Activated T-helper 9 cell treated with anti-CD3 and anti-CD28 coated beads, Interleukin-2, amount 50 U/mL, for 16 hours (primary cell): ENCODE measurements at places on chromosomes 2 and 18.

GRCh38 chr2:174575124-174575776, 22.4 kb downstream of the WIPF1 start:
- DNase-seq = no peak

GRCh38 chr2:222743251-222743812, 71.9 kb downstream of the MOGAT1 start:
- no peak for DNase-seq

- DNase-seq = no peak
These were observed 556.9 kb upstream of the SETBP1 start for GRCh38 chr18:44123743-44124142.

DNA sequence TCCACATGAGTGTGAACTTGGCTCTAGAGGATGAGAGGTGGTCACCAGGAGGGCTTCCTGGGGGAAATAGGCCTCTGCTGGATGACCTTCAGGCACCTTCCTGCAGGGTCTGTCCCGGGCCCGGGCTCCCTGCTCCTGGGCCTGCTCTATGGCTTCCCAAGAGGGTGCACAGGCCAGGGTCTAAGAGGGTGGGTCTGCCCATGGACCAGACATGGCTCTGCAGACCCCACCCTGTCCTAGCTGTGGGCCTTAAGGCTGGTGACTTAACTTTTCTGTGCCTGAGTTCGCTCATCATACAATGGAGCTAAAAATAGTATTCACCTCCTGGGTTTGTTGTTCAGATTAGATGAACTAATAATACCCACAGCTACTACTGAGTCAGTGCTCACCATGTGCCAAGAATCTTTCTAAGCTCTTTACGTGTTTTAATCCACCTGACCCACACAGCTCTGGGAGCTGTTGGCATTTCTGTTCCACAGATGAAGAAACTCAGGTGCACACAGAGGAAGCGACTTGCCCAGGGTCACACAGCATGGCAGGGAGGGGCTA, 14.4 kb downstream of the INHBB start:
- no peak for DNase-seq

DNA sequence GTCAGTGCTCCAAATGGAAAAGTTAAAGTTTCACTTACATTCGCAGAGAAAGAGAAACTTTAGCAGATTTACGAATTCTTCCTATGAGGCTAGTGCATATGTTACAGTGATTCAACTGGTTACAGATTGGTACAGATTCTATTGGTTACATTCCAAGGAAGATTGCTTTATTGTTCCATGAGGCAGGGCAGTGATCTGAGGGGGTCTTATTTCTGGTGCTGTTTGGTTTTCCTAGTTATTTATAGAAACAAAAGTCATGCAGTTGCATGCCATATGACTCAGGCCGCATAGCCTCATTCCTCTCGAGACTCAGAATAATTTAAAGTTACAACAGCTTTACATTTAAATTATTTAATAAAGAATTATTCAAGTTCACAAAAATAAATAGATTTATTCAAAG, 385.4 kb upstream of the SYT4 start:
- no peak for DNase-seq

DNA sequence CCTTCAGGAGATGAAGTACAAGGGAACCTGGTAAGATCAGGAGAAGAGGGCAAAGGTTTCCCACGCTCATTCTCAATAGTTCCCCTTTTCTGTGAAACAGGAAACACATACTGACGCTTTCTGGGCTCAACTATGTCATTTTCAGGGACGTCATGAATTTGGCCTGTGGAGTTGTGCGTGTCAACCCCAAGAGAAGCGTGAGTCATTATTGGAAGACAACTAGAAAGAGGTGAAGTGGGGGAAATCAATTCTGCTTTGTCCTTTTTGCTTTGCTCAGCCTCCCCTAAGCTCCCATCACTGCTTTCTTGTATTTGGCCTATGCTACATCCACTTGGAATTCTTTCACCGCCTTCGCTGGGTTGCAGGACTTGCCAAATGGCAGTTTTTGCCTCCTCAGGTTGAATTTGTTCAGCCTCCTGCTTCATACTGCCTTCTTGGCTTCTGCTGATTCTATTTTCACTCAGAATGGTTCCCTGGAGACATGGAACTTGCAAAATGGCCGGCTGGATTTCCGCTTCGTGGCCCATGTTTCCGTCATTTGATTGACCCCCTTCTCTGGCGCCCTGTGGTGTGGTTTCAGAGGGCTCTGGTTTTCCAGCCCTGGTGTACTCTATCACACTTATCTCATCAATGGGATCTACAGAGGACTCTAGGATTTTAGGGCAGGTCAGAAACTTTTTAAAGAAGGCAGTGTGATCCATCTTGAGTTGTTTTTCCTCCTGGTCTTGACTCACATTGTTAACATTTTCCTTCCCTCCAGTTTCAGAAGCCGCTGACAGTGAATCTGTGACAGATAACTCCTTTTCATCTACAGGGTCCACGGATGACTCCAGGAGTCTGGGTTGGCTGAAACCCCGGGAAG, 93.3 kb downstream of the ALPK2 start:
- DNase-seq = no peak

- no peak for DNase-seq
These were observed 103.2 kb upstream of the ZFP36L2 start for GRCh38 chr2:43329637-43330036.

GRCh38 chr2:191690327-191690726, 12.4 kb downstream of the NABP1 start:
- no peak for DNase-seq

- DNase-seq = no peak
These were observed 68.7 kb downstream of the FSIP2 start for GRCh38 chr2:185807351-185807750.

DNA sequence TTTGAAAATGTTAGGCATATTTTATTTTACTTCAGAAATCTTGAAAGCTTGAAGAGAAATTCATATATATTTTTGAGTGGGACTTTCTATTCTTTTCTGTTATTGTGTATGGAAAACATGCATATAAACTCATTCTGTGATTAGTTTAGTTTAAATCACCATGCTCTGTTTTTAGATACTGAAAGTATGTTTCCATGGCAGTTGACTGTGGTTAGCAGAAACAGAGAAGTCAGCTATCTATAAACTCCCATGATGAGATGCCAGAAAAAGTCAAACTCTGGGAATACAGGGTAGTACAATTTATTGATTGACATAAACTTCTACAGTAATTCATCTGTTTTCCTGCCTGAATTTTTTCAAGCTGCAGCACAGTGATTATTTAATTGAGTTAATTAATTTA, 905.3 kb upstream of the VRK2 start:
- no peak for DNase-seq

DNA sequence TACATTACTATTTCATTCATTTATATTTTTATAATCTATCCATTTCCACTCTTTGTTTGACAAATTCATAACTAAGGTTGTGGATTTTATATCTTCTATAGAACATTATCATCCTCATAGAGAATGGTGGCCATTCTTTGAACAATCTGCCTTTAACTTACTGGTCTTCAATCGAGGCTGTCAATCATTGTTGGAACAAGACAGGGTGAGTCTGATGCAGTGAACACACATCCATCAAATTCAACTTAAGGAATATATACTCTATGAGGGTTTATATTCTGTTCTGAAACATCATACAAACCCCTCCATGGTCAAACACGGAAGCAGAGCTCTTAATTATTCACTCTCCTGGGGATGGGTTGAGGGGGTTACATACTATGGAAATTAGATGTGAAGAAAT, 28.3 kb upstream of the KLF7 start:
- no peak for DNase-seq

GRCh38 chr18:44911773-44912172, 231.1 kb downstream of the SETBP1 start:
- no peak for DNase-seq
